Spinal cord (tissue), 10 donors: ENCODE measurements at places on chromosomes 1 and 21. TPM values are rescaled to one million over a fixed set of nuclear protein-coding genes. Genes with fewer than 3 reads are reported as not detected.

GRCh38 chr1:162023181-162023546 is 505 bp downstream of the OLFML2B start:
- peaks cover 22% of the 10 kb centered on the region for H3K4me1 ChIP-seq
- H3K27me3 ChIP-seq = peaks cover 20% of the 10 kb centered on the region
- no peak for DNase-seq
- no peaks in the 10 kb centered on the region for H3K36me3 ChIP-seq

GRCh38 chr1:30572192-30572591 is 151.2 kb downstream of the MATN1 start:
- no peaks in the 10 kb centered on the region for H3K27me3 ChIP-seq
- no peak overlapping the region for H3K4me3 ChIP-seq
- no peak for DNase-seq

DNA sequence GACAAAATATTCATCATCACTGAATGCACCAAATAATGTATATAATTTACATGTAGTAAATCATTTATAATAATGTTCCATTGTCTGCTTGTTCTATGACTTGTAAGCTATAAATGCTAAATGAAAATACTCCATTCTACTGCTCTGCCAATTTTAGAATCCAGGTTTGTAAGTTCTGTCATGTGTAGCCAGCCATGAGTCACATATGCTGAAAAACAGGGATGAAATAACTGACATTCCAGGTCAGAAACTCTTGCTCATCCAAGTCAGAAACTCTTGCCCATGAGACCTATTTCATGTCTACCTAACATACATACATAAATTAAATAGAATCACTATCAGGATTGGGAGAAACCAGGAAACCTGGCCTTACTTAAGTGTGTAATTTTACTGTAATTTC is 95.6 kb downstream of the ASH1L start:
- H3K4me3 ChIP-seq = no peak overlapping the region
- no peak overlapping the region for H3K27ac ChIP-seq
- no peaks in the 10 kb centered on the region for H3K27me3 ChIP-seq
- no peak for DNase-seq
- H3K36me3 ChIP-seq = no peaks in the 10 kb centered on the region

Gene MX2
- 1.1 TPM for total RNA-seq

DNA sequence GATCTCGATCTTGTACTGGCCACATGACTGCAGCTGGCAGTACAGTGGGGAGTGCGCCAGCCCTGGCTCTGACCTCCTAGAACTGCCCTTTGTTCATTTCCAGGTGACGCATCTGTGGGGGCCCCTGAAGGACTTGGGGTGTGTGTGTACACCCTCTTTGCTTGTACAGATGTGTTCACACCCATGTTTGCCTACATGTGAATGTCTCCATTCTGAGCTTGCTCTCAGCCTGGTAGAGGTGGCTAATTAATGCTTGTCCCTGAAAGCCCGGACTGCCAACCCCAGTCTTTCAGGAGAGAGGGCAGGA is 19.8 kb downstream of the TNFRSF1B start:
- H3K27ac ChIP-seq = no peak overlapping the region
- H3K27me3 ChIP-seq = no peaks in the 10 kb centered on the region
- no peak for DNase-seq

DNA sequence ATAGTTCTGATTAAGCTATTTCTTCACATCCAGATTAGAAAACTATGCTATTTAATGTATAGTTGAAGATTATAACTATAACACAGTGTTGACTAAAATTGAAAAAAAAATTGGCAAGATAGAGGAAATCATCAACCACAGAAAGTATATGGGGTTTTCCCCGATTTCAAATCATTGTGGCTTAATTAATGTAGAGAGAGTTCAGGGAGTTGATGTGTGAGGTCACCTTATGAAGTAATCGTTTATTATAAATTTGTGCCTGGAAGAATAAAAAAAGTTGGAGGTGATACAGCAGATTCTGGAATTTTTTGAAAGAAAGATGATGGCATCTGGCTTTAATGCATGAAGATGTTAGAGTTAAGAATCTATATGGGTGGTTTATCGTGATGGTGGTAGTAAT is 84.3 kb downstream of the PTGS2 start:
- no peak overlapping the region for H3K4me3 ChIP-seq
- H3K27ac ChIP-seq = no peak overlapping the region
- H3K27me3 ChIP-seq = no peaks in the 10 kb centered on the region
- no peaks in the 10 kb centered on the region for H3K36me3 ChIP-seq

DNA sequence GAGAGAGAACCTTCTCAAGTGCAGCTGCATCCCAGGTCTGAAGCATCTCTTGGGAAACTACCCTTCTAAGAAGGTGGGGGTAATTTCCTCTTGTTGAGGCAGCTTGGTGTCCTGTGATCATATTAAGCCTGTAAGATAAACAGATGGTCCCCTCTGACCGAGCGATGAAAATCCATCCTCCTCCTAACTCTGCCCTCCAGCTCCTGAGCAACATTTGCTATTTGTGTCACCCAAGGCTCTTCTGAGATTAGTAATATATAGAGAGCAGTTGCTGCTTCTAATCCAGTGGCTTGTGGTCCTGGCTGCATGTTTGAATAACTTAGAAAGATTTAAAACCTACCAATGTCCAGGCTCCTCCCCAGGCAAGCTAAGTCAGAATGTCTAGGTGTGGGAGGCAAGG is 123.7 kb downstream of the DISC1 start:
- H3K36me3 ChIP-seq = peaks cover 3% of the 10 kb centered on the region
- DNase-seq = no peak
- H3K4me1 ChIP-seq = no peaks in the 10 kb centered on the region
- H3K27ac ChIP-seq = no peak overlapping the region

GRCh38 chr1:16420424-16421118 is 16.7 kb downstream of the SPATA21 start:
- no peaks in the 10 kb centered on the region for H3K27me3 ChIP-seq
- peaks cover 8% of the 10 kb centered on the region for H3K4me1 ChIP-seq
- no peak overlapping the region for H3K27ac ChIP-seq
- DNase-seq = no peak
- no peaks in the 10 kb centered on the region for H3K36me3 ChIP-seq

GRCh38 chr1:208525417-208525816 is 281.2 kb upstream of the PLXNA2 start:
- no peak for DNase-seq
- H3K4me3 ChIP-seq = no peak overlapping the region
- H3K36me3 ChIP-seq = no peaks in the 10 kb centered on the region
